ENCODE measurements at places on chromosomes 5 and 9.

- no peak for DNase-seq
These were observed 60.9 kb upstream of the GNE start for GRCh38 chr9:36319183-36319582.

GRCh38 chr5:146516151-146516475 is at the start of gene GPR151:
Gene GPR151, minus strand, starts transcription at chr5:146516190. Its CDS starts 77 bp downstream, at chr5:146516113.
- no peak for DNase-seq

GRCh38 chr5:8912106-8912505 is 633.8 kb downstream of the SEMA5A start:
- DNase-seq: peak; percentile 28

DNA sequence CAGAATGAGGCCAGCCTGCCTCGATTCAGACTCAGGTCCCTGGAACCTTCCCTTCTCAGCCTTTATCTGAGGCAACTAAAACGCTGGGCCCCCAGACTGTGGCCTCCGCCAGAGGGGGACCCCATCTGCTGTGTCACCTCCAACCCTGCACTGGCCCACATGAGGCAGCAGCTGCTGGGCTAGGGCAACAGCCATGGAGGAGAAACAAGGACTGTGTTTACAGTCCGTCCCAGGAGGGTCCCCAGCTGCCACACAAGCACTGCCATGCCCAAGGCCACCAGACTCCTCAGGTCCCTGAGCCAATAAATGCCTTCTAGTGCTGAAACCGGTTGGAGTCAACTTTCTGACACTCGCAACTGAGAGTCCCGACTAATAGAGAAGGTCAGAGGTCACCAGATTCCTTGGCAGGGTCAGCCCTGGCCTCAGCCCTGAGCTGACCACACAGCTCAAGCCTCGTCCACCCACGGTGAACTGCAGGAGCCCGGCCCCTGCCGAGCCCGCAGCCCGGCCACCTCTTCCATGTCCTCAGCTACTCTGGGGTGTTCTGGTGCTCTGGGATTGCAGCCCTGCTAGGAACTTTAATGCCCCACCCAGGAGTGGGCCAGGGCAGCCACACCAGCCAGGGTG is 77.0 kb downstream of the ZNF354C start:
- no peak for DNase-seq

GRCh38 chr5:13034061-13034460 is 910.4 kb downstream of the DNAH5 start:
- no peak for DNase-seq

DNA sequence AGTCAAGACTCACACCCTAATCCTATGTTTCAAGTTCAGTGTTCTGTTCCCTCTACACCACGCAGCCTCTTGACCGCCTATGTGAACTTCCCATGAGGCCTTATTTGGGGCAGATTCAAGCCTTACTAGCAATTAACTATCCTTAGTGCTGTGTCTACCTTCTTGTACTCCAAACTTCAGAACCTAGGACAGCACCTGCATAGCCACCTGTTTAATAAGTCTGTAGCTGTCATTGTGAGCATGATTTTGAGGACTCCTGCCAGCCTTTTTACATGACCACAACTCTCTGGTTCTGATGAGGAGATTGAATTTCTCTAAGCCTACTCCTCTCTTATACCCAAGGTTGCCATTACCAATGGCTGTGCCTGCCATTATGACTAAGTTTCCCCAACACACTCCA is 50.8 kb upstream of the PCSK1 start:
- peak; percentile 54 for DNase-seq

DNA sequence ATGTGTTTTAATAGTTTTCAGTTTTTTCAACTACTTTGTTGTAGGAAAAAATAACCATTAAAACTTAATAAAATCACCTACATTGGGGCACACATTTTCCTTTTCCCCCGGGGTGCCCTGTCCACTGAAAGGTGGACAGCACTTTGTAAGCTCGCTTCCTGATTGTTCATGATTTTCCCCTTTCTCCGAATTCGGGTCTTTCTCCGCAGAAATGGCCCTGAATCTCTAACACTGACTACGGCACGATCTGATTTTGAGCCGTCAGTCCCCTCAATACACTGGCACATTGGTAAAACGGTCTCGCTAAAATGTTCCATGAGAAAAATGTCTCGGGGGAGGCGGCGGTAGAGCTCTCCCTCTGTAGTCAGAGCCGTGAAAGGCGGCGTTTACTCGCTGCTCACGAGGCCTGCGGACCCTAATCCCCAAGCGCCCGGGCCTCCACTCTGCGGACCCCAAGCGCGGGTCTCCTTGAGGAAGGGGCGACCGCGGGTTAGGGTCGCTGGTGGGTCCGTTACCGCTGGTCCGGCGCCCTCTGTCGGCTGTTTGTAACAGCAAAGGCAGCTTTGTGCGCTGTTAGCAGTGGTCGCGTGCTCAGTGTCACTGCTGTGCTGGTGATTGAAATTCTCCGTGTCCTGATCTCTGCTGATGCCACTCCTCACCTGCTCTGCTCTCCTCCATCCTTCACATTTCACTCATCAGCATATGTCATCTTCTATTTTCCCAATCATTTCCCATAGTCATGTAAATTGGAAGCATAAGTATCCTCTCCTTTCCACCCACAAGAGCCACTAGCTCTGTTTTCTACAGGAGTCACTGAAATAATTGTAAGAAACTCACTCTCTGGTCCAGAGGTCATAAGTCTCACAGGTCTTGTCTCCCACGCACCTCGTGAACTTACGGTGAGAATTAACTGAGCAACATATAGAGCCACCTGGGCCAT is 10.8 kb upstream of the IFNA2 start:
- peak; percentile 18 for DNase-seq

- no peak for DNase-seq
These were observed 779.6 kb downstream of the CDH18 start for GRCh38 chr5:19208397-19208796.

- no peak for DNase-seq
These were observed 3.4 kb downstream of the MAMDC4 start for GRCh38 chr9:136855461-136856078.

GRCh38 chr5:155025895-155026294 is 12.3 kb downstream of the KIF4B start:
- no peak for DNase-seq
